ENCODE measurements at places on chromosomes 7 and 10.

GRCh38 chr10:13686331-13686752 is 99.6 kb downstream of the PRPF18 start:
- no peak for DNase-seq

- DNase-seq: no peak
Measured at GRCh38 chr10:121696854-121697253, 98.6 kb upstream of the FGFR2 start.

GRCh38 chr10:105973360-105973759 is 1191.1 kb downstream of the SORCS1 start:
- DNase-seq: no peak

- DNase-seq: no peak
Measured at GRCh38 chr7:24669971-24670591, 87.2 kb downstream of the GSDME start.

- DNase-seq: no peak
Measured at GRCh38 chr10:85888004-85888403, 478.6 kb downstream of the GRID1 start.

DNA sequence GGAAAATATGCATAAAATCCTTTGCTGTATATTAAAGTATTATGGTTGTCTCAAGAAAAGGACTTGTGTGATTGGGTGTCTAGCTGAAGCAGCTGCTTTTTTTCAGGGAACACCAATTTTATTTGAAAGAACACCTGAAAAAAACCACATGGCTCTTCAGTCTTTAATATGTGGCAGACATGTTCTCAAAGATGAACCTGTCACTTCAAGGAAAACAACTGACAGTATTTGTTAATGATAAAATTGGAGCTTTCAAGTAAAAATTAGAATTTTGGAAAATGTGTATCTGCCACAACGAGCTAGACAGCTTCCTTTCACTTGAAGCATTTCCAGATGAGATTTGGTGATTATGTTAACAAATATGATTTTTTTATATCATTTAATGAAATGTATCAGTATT is 59.3 kb downstream of the INHBA start:
- DNase-seq: no peak

GRCh38 chr7:123498601-123499000 is 35.8 kb downstream of the IQUB start:
- DNase-seq: no peak
